ENCODE measurements at places on chromosomes 5 and 9.

DNA sequence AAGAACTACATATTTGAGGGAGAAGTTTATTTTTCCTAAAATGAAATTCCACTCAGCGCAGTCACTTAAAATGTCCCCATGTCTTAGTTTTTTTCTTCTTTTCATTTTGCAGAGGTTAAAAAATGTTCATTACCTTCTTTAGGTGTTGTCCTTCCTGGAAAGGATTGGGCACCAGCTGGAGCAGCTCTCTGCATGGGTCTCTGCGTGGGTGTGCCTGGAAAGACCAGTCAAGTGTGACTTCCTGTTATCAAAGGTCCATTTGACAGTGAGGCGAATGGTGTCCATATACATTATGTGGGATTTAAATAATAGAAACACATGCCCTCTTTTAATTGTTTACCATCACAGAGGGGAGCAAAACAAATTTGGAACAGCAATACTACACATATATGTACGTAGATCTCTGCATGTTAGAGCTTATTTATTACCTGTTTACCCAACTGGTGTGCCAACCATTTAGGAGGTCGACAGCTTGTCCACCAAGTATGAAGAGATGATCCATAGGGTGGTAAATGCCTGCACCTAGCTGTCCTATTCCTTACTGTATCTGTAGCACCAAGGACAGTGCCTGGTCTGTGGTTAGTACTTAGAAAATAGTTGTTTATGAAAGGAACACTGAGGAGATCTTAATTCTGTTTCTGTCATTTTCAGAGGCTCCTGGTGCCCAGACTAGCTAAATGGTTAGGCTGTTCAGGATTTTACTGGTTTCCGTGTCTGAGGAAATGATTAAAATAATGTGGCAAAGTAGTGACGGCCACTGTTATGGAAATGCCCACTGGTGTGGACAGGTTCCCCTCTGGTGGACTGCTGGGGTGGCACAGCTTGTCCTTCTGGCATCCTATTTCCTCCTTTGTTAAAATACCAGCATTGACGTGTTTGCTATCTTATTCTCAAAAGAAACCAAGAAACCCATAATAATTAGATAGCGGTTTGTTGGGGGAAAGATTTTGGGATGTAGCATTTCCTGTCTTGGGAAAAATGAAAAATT lies 200.4 kb downstream of the MAST4 start:
- DNase-seq: no peak

- no peak for DNase-seq
These were observed 291.2 kb downstream of the ADAMTS6 start for GRCh38 chr5:65190328-65191053.

DNA sequence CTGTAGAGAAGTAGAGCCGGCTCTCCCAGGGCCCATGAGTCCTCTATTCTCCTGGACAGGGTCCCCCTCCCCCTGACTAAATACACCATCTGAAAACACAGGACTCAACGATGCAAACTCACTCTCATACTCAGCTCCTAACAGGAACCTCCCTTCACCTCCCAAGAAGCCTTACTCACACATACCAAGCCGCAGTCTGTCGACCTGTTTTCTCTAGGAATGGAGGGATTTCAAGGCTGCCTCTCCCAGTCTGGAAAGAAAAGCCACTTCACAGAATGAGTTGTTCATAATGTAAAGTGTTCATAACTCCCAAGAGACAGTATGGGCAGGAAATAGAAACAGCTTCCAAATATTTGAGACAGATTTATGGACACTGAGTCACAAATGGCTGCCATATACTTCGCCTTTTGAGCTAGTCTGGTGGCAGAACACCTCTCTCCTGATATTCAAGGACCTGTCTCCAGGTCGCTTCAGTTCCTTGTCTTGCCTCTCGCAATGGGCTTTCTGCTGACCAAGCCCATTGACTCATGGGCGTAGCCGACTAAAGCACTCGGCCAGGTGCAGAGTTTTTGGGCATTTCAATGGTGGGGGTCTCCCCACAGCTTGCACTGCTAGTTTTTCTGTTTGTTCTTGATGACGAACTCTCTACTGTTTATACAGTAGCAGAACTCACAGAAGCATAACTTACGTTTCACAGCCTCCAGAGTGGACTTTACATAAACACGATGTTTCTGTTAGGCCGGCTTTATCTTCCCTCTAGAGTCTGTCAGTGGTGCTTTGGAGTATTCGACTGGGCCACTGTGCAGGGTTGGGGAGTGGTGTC lies 25.0 kb upstream of the IL17B start:
- DNase-seq: no peak

- no peak for DNase-seq
These were observed 30.7 kb upstream of the NR5A1 start for GRCh38 chr9:124537926-124538325.

GRCh38 chr9:98031935-98032334 lies 24.6 kb upstream of the NANS start:
- no peak for DNase-seq

DNA sequence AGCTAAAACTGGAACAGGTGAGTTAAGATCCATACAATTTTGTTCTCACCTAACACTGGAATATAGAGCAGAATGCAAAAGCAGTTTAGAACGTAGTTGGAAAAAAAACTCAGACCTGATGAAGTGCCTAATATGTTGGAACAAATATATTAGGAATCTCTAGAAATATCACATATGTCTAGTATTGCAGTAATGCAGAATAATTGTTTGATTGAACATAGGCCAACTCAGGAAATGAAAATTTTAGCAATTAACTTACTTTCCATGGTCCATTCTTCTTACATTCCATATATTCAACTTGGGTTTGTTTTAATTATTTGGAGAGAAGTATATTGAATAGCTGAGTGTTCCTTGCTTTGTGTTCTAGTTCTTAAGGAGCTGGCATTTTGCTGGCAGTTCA lies 111.8 kb upstream of the ADAMTSL1 start:
- DNase-seq: no peak

GRCh38 chr5:163548649-163549048 lies 43.2 kb downstream of the MAT2B start:
- DNase-seq: no peak

DNA sequence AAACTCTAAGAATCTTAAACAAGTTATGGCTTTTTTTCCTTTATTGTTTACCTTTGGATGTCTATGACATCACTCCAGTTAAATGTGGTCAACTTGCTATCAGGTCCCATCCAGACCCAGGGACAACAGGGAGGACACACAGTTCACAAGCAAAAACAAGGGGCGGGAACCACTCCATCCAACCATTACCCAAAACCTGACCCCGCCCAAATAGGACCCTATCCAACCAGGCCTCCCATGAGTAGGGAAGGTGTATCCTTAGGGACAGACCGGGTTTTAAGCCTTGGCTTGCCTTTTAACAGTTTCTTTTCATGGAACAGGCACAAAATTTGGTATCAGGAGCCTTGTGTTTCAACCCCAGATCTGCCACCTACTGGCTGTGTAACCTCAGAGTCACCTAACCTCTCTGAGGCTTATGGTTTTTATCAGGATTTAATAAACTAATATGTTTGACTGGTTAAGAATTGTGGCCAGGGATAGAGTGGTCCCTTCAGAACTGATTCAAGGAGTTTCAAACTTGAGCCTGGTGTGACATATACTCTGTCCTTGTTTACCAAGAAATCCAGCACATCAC lies 127.7 kb upstream of the RAD23B start:
- no peak for DNase-seq

Data from stimulated activated CD4-positive, alpha-beta T cell treated with anti-CD3 and anti-CD28 coated beads, Interleukin-12 subunit alpha, Interleukin-12 subunit beta, amount 100 ng/mL, for 24 hours (primary cell).